ENCODE measurements at places on chromosomes 12 and 14.
A peak's percentile ranks its signal among the peaks of the same experiment; 100 is the strongest.

GRCh38 chr14:87712396-87713090 is 280.4 kb downstream of the GALC start:
- H3K4me3 ChIP-seq = no peak overlapping the region
- no peak overlapping the region for H3K27ac ChIP-seq
- H3K36me3 ChIP-seq = no peaks in the 10 kb centered on the region
- H3K4me1 ChIP-seq = no peaks in the 10 kb centered on the region
- no peaks in the 10 kb centered on the region for H3K27me3 ChIP-seq
- peak; percentile 7 for DNase-seq

DNA sequence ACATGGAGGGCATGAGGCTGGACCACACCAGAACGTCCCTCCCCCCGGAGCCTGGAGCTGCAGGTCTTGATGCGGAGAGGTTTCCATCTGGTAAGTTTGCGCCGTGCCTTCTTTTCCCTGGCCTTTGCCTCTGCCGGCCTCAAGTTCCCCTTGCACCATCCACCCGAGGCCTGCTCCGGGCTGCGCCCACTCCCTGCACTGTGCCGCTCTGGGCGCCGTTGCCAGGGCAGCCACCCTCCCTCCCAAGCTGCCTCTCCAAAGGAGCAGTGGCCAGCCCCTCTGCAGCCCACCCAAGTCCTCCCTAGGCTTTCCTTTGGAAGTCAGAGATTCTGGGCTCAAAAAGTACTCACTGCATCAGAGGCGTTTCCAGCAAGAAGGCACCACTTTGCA is 46.2 kb upstream of the MEG3 start:
- H3K4me3 ChIP-seq = no peak overlapping the region
- no peaks in the 10 kb centered on the region for H3K27me3 ChIP-seq
- H3K36me3 ChIP-seq = no peaks in the 10 kb centered on the region
- DNase-seq = no peak
- H3K4me1 ChIP-seq = peaks cover 37% of the 10 kb centered on the region
- H3K27ac ChIP-seq = no peak overlapping the region

DNA sequence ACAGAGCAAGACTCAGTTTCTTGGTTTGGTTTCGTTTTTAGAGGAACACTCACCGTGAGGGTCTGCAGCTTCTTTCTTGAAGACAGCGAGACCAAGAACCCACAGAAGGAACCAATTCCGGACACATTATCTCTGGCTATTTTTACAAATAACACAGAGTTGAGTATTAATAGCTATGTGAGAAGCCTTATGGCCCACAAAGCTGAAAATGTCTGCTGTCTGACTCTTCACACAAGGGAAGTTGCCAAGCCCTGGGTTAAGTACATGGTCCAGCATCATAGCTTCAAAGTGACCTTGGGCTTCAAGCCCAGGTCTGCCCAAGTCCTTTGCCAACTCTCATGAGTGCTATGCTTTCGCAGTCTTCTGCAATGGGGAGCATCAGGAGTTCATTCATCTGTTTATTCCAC is 2.6 kb upstream of the LGMN start:
- no peak overlapping the region for H3K4me3 ChIP-seq
- H3K27ac ChIP-seq = no peak overlapping the region
- no peaks in the 10 kb centered on the region for H3K36me3 ChIP-seq
- H3K27me3 ChIP-seq = no peaks in the 10 kb centered on the region
- H3K4me1 ChIP-seq = 0 out of 2 replicates have a peak, but pooled peaks cover 7% of the 10 kb centered on the region
- DNase-seq = no peak

- no peak overlapping the region for H3K4me3 ChIP-seq
- H3K36me3 ChIP-seq = no peaks in the 10 kb centered on the region
These were observed 66.0 kb upstream of the GTF2A1 start for GRCh38 chr14:81286574-81287370.

DNA sequence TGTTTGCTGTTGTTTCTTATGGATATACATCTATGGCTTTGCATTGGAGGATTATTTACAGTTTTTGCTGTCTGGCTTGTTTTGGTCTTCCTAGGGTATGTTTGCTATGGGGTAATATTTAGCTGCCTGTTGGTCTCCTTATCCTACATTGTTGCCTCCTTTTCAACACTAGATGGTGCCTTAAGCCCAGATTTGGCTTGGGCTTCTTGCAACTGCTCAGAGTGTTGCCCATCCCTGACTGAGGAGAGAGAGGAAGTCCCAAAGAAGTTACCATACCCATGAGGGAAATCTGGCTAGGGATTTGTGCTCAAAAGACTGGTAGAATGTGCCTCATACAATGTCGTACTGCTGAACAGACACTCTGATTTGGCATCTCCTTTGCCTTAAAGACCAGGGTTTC is 94.6 kb upstream of the MUCL1 start:
- H3K27ac ChIP-seq = no peak overlapping the region
- no peaks in the 10 kb centered on the region for H3K36me3 ChIP-seq
- H3K27me3 ChIP-seq = no peaks in the 10 kb centered on the region

- H3K4me1 ChIP-seq = peaks cover 16% of the 10 kb centered on the region
- DNase-seq = no peak
- no peaks in the 10 kb centered on the region for H3K27me3 ChIP-seq
- no peak overlapping the region for H3K27ac ChIP-seq
- H3K4me3 ChIP-seq = no peak overlapping the region
- peaks cover 3% of the 10 kb centered on the region for H3K36me3 ChIP-seq
These were observed 94.7 kb downstream of the DENND5B start for GRCh38 chr12:31496257-31496656.

- H3K36me3 ChIP-seq = no peaks in the 10 kb centered on the region
- no peaks in the 10 kb centered on the region for H3K27me3 ChIP-seq
- H3K27ac ChIP-seq = no peak overlapping the region
These were observed 7.3 kb downstream of the IL31 start for GRCh38 chr12:122166422-122167349.

DNA sequence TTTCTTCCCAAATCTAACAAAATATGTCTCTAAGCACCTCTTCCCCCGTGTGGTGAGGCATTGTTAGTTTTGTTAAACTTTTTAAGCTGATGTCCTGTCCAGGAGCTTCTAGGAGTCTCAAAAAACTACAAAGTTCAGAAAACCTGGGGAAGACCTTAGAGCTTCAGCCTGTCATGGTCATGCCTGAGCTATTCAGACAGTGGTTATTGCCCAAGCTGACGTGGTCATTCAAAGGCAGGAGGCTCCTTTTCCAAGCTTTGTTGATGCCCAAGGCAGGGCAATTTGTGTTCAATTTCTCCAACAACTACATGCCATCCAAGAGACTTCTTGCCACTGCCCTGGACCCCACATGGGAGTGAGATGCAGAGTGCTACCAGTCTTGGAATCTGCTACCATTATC is 5.8 kb upstream of the LYZ start:
- H3K4me1 ChIP-seq = no peaks in the 10 kb centered on the region
- no peaks in the 10 kb centered on the region for H3K27me3 ChIP-seq
- no peak overlapping the region for H3K27ac ChIP-seq
- no peak overlapping the region for H3K4me3 ChIP-seq

GRCh38 chr12:106953352-106954250 is 2.1 kb upstream of the TMEM263 start:
- H3K36me3 ChIP-seq = 0 out of 2 replicates have a peak, but pooled peaks cover 2% of the 10 kb centered on the region
- H3K4me1 ChIP-seq = peaks cover 3% of the 10 kb centered on the region
- peak overlapping the region; percentile 88 for H3K4me3 ChIP-seq
- no peaks in the 10 kb centered on the region for H3K27me3 ChIP-seq
- no peak overlapping the region for H3K27ac ChIP-seq
- no peak for DNase-seq

GRCh38 chr14:34460841-34461240 is 1.2 kb downstream of the SPTSSA start:
- H3K27me3 ChIP-seq = no peaks in the 10 kb centered on the region
- peak; percentile 27 for DNase-seq
- peaks cover 17% of the 10 kb centered on the region for H3K4me1 ChIP-seq
- H3K27ac ChIP-seq = peak overlapping the region; percentile 55
- H3K36me3 ChIP-seq = peaks cover 15% of the 10 kb centered on the region
- peak overlapping the region; percentile 70 for H3K4me3 ChIP-seq

GRCh38 chr14:50001151-50001998 is 108.5 kb downstream of the ARF6 start:
- H3K27ac ChIP-seq = peak overlapping the region; percentile 5
- peak; percentile 26 for DNase-seq
- no peaks in the 10 kb centered on the region for H3K27me3 ChIP-seq

DNA sequence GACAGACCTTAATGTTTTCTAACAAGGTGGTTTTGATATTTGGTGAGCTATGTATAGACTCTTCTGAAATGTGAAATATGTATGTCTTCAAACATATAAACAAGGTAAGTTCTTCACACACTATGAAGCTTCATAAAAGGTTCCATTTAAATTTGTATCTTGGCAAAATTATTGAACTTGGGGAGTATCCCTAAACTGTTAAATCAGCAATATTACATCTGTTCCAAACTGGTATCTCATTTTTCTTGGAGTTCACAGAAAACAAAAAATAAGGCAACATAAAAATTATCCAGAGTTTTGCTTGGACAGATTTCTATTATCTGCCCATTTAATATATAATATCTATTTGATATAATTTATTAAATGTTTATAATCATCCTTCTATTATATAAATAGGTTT is 62.4 kb downstream of the TAOK3 start:
- no peaks in the 10 kb centered on the region for H3K27me3 ChIP-seq
- DNase-seq = no peak
- no peaks in the 10 kb centered on the region for H3K36me3 ChIP-seq

DNA sequence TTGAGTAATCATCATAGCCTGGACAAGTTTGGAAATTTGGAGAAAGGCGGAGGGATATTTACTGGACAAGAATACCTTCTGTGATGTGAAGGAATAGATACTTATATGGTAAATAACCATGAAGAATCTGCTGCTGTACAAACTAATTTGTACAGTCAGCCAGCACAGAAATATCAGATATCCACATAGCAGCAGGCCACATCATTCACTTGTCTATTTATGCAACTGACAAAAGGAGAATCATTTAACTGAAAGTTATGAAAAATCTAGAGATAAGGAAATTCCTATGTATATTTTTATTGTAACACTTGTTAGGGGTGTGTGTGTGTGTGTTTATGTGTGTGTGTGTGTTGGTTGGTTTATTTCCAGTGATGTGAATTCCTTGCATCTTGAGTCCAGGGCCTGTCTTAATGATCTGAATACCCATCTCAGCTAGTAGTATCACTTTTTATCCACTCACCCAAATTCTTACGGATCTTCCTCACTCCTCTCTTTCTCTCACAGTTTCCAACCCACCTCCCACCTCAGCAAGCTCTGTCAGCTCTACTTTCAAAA is 10.5 kb upstream of the LRIG3 start:
- peak overlapping the region; percentile 65 for H3K27ac ChIP-seq
- H3K36me3 ChIP-seq = no peaks in the 10 kb centered on the region
- peak; percentile 58 for DNase-seq
- H3K4me3 ChIP-seq = no peak overlapping the region

GRCh38 chr12:27780612-27781408 is 774 bp upstream of the MANSC4 start:
- H3K4me3 ChIP-seq = peak overlapping the region; percentile 82

DNA sequence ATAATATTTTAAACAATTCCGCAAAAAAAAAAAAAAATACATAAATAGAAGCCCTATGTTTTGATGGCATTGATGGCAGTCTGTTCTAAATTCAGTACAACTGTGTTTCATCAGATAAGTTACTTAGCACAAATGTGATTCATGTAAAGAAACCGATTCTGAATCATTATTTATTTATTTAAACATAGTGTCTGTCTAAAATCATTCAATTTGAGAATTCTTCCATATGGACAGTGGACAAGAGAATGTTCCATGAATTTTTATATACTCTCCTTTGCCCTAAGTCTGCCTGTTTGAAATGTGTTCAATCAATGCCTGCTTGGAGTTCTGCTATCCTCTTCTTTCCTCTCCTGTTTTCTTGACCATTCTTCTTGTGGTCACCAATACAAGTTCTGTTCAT is 126.5 kb downstream of the PDE3A start:
- H3K27ac ChIP-seq = no peak overlapping the region
- H3K27me3 ChIP-seq = no peaks in the 10 kb centered on the region
- DNase-seq = no peak
- H3K4me3 ChIP-seq = no peak overlapping the region
- H3K36me3 ChIP-seq = no peaks in the 10 kb centered on the region

Data from SJCRH30 (cell line).